ENCODE measurements at places on chromosomes 2 and 18.

- DNase-seq = no peak
These were observed 15.5 kb downstream of the KCNIP3 start for GRCh38 chr2:95312543-95313201.

GRCh38 chr2:38076710-38077430, 919 bp upstream of the CYP1B1 start:
- no peak for DNase-seq

DNA sequence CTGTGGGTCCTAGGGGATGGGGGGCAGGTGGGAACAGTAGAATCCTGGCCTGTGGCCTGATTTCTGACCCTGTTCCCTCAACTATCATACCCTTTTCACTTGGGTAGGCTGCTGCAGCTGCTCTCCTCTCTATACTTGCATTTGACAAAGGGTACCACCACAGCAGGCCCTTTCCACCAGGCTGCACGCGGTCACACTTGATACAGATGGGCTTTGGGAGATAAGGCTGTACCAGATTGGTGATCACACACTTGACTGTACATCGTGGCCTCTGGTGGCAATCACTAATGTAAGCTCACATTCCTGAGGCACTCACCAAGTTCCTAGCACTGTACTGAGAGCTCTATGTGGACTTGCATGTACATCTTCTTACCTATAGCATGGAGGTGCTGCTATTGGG, 1.6 kb upstream of the RALB start:
- DNase-seq = no peak

GRCh38 chr2:208057108-208057507, 31.8 kb upstream of the PLEKHM3 start:
- no peak for DNase-seq

GRCh38 chr18:6414723-6415417, at the start of gene L3MBTL4:
TSS of gene L3MBTL4 (minus strand) at chr18:6414911. CDS start at chr18:6311625, 103,286 bp downstream.
- DNase-seq = no peak

DNA sequence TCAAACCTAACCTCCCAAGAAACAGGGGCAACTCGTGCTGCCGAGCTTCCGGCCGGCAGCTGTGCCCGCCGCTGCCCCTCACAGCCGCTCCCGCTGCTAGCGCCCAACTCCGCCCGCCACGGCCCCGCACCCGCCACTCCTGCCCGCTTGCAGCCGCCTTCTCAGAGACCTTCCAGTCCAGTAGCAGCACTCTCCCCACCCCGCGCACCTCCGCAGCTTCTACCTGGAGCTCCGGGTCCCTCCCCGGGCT, 722 bp upstream of the C2orf15 start:
- DNase-seq = no peak

GRCh38 chr2:168316073-168316440, 68.7 kb upstream of the STK39 start:
- no peak for DNase-seq

Data from CD4-positive, alpha-beta T cell treated with Interleukin-15 for 4 hours (primary cell).